ENCODE measurements at places on chromosomes 12 and 14.

DNA sequence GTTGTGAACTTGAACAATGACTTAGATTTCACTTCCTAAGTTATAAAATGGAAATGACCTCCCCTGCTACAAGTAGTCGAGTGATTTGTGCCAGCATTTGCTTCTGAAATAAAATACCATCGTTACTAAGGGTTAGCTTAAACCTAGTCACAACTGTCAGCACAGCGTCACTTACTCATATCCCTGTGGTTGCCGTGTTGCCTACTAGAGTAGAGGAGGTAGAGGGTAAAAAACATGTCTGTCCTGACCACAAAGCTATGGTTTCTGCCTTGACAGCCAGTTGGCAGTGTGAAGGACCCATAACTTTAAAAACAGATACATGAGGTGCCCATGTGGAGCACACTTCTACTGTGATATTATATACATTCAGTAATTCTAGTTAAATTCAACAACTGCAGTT lies 234.2 kb upstream of the RGS6 start:
- DNase-seq, result no peak

DNA sequence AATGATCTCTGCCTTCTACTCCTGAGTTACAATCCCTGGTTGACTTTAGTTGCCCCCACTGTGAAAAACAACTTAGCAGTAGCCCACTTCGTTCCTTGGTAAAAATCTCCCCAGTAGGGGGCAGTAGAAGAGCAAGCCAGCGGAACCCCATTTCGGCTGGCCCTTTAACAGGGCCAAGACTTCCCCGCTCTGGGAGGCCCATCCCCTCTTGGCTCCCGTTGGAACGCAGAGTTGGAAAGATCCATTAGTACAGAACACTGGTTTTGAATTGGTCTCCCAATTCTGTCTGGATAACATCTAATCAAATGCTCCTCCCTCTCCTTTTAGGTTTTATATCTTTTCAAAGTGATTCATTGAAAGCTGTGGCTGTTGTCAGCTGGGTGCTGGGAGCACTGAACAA lies 1133.3 kb downstream of the BCL11B start:
- peak; percentile 40 for DNase-seq

DNA sequence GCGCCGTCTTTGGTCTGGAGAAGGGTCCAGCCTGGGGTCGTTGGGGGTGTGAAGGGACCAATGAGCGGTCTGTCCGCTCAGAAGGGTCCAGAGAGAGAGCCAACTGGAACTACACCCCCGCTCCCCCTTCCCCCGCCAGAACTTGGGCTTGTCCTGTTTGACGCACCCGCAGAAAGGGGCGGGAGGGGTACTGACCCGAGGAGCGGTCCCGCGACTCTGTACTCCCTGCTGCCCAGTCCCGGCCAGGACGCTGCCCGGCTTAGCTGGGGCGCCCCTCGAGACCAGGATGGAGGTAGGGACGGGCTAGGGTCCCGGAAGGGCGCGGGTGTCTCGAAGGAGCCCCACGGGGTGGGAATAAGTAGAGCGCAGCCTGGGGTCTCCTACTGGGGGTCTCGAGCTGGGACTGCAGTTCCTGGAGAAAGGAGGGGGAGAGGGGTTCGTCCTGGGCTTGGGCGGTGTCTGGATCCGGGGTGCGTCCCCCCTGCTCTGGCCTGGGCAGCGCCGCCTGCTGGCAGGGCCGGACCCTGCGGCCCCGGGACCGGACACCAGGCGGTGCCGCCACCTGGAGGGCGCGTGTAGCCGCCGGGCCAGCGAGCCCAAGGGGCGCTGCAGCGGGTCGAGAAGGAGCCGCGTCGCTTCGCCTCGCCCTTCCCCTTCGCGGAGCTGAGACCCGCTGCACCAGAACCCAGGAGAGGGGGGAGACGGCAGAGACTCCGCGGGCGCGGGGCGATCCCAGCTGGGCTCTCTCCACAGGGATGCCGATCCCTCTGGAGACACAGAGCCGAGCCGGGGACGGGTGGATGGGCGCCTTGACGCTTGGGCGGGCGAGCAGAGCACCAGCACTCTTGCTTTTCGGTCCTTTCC lies 3.8 kb upstream of the CACNB3 start:
- peak; percentile 39 for DNase-seq

- no peak for DNase-seq
Observed at GRCh38 chr12:130557886-130558765, 158.0 kb downstream of the RIMBP2 start.

DNA sequence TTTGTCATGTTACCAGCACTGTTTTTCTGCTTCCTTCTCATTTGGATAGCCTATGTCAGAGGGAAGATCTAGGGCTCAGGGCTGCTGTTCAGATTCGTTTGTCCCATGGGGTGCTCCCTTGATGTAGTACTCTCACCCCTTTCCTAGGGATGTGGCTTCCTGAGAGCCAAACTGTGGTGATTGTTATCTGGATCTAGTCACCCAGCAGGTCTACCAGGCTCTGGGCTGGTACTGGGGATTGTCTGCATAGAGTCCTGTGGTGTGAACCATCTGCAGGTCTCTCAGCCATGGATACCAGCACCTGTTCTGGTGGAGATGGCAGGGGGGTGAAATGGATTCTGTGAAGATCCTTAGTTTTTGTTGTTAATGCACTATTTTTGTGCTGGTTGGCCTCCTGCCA lies 5.5 kb upstream of the SERPINA11 start:
- DNase-seq, result no peak

DNA sequence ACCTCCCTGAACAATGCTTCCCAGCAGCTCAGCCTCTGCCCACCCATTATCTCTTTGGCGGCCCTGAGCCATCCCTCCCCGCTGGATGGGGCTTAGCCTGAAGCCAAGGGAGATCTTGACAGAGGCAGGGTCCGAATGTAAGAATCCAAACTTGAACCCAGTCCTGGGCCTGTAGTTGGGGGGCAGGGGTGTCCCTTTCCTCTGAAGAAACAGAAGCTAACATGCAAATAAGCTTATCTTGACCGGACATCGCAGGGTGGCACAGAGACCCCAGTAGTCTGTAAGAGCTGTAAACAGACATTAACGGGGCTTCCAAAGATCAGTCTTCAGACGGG lies 6.0 kb downstream of the DLK1 start:
- no peak for DNase-seq

GRCh38 chr14:85991156-85991555 lies 461.2 kb downstream of the FLRT2 start:
- DNase-seq, result no peak

- no peak for DNase-seq
Observed at GRCh38 chr12:122195405-122195804, 8.1 kb upstream of the B3GNT4 start.

DNA sequence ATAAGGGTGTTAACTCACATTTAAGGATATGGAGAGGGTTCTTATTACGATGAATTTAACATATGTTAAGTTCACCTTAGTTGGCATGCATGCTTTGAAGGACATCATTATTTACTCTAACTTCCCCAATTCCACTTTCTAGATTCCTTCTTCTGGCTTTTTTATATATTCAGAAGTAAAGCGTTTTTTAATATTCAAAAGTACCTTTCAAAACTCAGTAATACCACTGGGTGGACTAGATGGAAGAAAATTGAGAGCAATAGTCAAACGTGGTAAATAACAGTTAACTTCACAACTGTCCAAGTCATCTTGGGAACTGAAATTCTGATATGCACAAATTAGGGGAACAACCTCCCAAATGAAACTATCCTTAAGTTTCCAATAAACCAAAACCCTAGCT lies 9.1 kb downstream of the SINHCAF start:
- no peak for DNase-seq

GRCh38 chr14:91409928-91410718 lies 7.5 kb downstream of the CCDC88C start:
- no peak for DNase-seq

DNA sequence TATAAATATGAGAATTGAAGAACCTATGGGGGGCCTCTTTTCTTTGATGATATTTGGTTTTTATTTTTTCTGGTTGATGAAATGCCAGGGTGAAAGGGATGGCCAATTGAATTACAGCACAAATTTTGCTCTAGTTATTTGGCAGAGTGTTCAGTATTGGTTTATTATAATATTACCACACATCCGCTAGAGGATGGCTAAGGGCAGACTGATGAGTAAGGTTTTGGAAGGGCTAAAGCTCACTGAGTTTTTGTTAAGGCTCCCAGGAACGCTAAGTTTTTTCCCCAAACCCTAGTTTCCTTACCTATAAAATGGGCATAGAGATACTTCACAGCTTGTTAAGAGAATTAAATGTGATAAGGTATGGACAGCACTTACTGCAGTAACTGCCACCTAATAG lies 34.3 kb upstream of the LRRC10 start:
- DNase-seq, result no peak

DNA sequence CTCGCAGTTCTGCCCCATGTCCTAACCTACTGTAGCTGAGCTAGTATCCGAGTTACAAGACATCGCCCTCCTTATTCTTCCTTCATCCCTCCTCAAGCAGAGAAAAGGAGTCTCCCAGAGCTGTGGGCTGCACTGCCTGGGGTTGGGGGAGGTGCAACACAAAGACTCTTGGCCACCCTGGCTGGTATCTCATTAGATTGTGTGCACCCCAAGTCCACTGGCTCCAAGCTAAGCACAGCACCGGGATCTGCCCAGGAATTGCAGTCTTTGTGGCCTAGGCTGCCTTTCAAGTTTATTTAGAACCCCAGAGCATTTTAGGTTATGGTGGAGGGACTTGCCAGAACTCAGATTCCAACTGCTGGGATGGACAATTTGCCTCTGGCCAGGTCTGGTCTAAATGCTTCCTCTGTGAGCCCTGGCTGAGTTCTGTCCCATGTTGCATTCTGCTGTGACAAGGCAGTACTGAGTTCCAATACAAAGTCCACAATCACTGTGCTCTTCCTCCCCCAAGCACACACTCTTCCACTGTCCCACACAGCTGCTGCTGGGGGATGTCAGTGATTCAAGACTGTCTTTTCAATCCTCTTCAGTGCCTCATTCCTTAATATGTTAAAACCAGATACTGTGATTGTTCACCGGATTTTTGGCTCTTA lies 169.6 kb upstream of the CLEC14A start:
- DNase-seq, result no peak

DNA sequence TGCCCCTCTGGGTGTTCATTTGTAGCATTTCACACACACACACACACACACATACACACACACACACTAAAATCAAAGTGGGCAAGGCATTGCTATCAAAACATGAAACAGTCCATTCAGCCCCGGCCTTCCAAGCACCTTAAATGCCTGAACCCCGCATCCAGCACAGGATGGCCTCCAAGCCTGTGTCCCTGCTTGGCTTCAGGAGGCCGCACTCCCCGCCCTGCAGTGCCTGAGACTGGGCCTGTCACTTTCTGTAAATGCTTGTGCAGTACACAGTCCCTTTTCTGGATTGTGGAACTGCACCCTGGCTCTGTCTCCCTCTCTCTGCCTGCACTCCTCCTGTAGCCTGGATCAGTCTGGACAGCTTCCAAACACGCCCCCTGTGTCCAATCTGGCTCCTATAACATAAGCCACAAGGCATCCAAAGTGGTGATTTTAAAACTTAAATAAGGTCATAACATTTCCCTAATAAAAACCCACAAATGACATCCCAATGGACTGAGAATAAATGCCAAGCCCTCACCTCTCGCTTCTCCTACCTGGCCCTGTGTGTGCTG lies 972.2 kb upstream of the TMEM132C start:
- DNase-seq, result no peak

- no peak for DNase-seq
Observed at GRCh38 chr12:9651265-9651729, 18.2 kb upstream of the CLEC2D start.

- DNase-seq, result no peak
Observed at GRCh38 chr14:105846312-105846711, 319.9 kb downstream of the TMEM121 start.

DNA sequence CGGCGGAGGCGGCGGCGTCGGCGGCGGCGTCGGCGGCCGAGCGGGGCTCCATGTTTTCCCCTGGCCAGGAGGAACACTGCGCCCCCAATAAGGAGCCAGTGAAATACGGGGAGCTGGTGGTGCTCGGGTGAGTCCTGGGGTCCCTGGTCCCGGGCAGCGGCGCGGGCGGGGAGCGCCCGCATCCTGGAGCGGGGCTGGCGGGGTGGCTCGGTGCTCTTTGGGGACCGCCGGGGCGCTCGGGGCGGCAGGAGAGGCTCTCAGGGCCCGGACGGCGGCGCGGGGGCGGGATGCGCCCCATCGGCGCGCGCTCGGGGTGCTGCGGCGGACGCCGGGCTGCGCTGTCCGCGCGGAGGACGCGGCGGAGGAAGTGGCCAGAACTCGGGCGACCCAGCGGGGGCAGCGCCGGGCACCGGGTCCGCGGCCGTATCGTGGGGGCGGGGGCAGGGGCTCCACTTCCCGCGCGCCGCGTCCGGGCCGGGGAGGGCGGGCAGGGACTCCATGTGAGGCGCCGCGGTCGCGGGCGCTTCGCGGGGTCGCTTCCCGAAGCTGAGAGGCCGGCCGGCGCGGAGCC lies 485 bp downstream of the PELI2 start:
- DNase-seq, result peak; percentile 2

DNA sequence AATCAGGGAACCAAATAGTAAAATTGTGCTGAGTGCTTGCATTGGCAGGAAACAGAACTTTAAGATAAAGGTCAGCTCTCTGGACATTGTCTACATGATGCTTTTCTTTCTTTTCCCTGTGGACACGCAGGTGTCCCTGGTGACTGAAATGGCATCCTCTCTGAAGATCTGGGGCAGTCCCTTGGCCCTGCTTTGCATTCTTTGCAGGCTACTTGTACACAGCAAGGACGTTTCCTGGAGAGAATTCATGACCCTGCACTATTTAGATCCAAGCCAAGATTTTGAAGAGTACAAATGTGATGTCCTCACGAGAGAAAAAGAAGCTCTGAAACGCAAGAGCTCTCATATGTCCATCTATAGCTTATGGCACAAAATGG lies 11.3 kb upstream of the EDDM3A start:
- DNase-seq, result no peak

- DNase-seq, result no peak
Observed at GRCh38 chr12:68487721-68488309, 122.9 kb upstream of the RAP1B start.

GRCh38 chr14:92039719-92040430 lies at the start of gene TRIP11:
TSS of gene TRIP11 (minus strand) at chr14:92040059. CDS start at chr14:92039685, 374 bp downstream.
- peak; percentile 86 for DNase-seq

DNA sequence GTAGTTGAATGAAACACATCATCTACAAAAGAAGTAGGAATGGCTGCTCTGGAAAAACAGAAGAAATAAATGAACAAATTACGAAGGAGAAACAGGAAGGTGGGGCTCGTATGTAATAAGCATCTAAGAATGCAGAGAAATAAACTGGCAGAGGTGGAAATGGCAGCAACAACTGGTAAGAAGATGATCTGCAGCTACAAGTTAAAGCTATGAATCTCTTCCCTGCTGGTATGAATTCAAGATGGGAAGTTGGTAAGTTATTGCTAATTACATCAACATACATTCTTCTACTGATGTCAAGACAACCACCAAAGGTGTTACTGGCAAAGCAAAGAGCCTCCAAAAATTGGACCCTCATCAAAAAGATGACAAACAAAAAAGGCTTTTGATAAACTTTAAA lies 59.8 kb downstream of the HECTD4 start:
- no peak for DNase-seq

GRCh38 chr14:35161231-35161630 lies 38.9 kb downstream of the PRORP start:
- no peak for DNase-seq

GRCh38 chr12:14694145-14694714 lies 2.2 kb downstream of the GUCY2C start:
- no peak for DNase-seq

GRCh38 chr12:23949348-23950209 lies at the start of gene SOX5:
TSS of gene SOX5 (minus strand) at chr12:23949670. CDS start at chr12:23949601, 69 bp downstream.
- no peak for DNase-seq

Data from stimulated activated CD4-positive, alpha-beta T cell treated with anti-CD3 and anti-CD28 coated beads, Interleukin-1b, Interleukin-23, amount 100 ng/mL, for 1 hour (primary cell).